ENCODE measurements at places on chromosomes 12 and 14.

DNA sequence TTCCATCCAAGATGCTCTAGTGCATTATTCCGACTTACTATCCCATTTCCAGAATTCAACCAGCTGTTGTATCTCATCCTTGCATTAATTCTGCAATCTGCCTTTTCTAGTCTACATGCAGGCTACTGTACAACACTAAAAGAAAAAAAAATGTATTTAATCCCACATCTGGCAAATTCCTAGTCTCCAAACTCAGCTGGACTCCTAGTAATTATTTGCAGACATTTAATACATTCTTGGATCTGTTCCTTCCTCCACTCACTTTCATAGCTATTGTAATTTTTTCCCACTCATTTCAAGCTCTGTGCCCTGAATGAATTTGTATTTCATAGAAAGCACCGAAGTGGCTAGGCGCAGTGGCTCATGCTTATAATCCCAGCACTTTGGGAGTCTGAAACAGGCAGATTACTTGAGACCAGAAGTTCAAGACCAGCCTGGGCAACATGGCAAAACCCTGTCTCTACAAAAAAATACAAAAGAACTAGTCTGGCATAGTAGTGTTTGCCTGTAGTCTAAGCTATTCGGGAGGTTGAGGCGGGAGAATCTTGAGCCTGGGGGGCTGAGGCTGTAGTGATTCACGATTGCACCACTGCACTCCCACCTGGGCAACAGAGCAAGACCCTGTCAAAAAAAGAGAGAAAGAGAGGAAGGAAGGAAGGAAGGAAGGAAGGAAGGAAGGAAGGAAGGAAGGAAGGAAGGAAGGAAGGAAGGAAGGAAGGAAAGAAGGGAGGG, 39.5 kb upstream of the YAF2 start:
- peaks cover 4% of the 10 kb centered on the region for H3K27me3 ChIP-seq
- no peak overlapping the region for H3K27ac ChIP-seq
- no peaks in the 10 kb centered on the region for H3K36me3 ChIP-seq
- no peak for DNase-seq
- H3K4me3 ChIP-seq = no peak overlapping the region
- H3K4me1 ChIP-seq = no peaks in the 10 kb centered on the region

DNA sequence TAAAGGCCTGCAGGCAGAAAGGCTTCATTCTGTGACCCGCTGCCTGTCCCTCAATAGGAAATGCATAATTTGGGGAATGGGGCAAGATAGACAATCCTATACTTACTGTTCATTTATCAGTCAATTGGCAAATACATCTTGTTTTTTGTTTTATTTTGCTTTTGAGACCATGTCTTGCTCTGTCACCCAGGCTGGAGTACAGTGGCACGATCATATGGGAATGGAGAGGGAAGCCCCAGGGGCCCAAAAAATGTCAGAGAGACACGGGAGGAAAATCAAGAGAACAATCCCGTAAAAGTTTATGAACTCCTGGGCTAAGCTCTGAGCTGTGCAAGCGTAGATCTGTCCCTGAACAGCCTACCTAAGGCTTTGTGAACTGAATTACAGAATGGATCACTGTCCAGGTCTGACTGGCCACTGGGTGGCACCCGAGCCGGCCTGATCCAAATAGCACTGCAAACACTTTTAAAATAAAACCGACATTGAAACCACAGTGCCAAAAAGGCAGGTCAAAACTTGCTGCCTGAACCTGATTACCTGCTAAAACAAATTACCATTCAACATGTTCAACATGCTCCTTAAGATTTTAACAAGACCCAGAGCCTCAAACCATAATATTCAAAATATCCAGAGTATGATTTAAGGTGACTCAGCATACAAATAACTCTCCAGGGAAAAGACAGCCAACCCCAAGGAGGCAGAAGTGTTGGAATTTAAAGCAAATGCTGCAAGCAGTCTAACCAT, 11.8 kb downstream of the COPS7A start:
- peaks cover 18% of the 10 kb centered on the region for H3K4me1 ChIP-seq
- peak overlapping the region; percentile 84 for H3K27ac ChIP-seq
- H3K27me3 ChIP-seq = no peaks in the 10 kb centered on the region
- H3K4me3 ChIP-seq = no peak overlapping the region

GRCh38 chr14:68141281-68142088, 321.9 kb downstream of the RAD51B start:
- no peaks in the 10 kb centered on the region for H3K36me3 ChIP-seq
- no peak overlapping the region for H3K4me3 ChIP-seq
- H3K4me1 ChIP-seq = peaks cover 95% of the 10 kb centered on the region
- no peaks in the 10 kb centered on the region for H3K27me3 ChIP-seq
- DNase-seq = no peak
- peak overlapping the region; percentile 97 for H3K27ac ChIP-seq

- peaks cover 56% of the 10 kb centered on the region for H3K4me1 ChIP-seq
- H3K27ac ChIP-seq = peak overlapping the region; percentile 45
Measured at GRCh38 chr14:103716091-103716801, 636 bp downstream of the ZFYVE21 start.

DNA sequence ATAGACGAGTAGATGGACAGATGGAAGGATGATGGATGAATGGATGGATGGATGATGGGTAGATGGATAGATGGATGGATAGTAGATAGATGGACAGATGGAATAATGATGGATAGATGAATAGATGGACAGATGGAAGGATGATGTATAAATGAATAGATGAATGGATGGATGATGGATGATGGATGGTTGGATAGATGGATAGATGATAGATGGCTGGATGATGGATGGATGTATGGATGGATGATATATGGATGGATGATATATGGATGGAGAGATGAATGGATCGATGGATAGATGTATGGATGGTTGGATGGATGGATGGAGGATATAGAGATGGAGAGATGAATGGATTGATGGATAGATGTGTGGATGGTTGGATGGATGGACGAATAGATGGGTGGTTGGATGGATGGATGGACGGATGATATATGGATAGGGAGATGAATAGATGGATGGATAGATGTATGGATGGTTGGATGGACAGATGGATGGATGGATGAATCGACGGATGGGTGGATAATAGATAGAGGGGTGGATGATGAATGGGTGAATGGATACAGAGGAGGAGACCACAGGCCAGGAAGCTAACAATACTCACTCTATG, 19.3 kb downstream of the TRPV4 start:
- H3K4me1 ChIP-seq = peaks cover 4% of the 10 kb centered on the region
- no peaks in the 10 kb centered on the region for H3K27me3 ChIP-seq
- no peak overlapping the region for H3K27ac ChIP-seq
- DNase-seq = no peak
- peaks cover 2% of the 10 kb centered on the region for H3K36me3 ChIP-seq

DNA sequence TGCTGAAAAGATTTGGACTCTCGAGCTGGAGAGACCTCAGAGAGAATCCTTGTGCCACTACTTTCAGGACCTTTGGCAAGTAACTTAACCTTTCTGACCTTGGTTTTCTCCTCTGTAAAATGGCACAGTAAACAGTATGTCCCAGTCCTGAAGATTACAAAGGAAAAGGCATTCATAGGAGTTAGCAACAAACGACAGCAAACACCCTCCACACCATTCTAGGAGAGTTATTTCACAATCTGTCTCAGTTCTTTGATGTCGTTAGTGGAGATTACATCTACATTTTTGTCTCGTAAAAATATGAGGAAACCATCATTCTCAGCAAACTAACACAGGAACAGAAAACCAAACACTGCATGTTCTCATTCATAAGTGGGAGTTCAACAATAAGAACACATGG, 205.7 kb downstream of the ITPR2 start:
- no peak overlapping the region for H3K27ac ChIP-seq
- H3K27me3 ChIP-seq = no peaks in the 10 kb centered on the region
- H3K4me1 ChIP-seq = peaks cover 13% of the 10 kb centered on the region
- no peaks in the 10 kb centered on the region for H3K36me3 ChIP-seq
- DNase-seq = no peak

- H3K27ac ChIP-seq = no peak overlapping the region
- DNase-seq = no peak
- H3K27me3 ChIP-seq = no peaks in the 10 kb centered on the region
- H3K4me3 ChIP-seq = no peak overlapping the region
Measured at GRCh38 chr14:49017447-49017846, 568.7 kb downstream of the RPS29 start.

DNA sequence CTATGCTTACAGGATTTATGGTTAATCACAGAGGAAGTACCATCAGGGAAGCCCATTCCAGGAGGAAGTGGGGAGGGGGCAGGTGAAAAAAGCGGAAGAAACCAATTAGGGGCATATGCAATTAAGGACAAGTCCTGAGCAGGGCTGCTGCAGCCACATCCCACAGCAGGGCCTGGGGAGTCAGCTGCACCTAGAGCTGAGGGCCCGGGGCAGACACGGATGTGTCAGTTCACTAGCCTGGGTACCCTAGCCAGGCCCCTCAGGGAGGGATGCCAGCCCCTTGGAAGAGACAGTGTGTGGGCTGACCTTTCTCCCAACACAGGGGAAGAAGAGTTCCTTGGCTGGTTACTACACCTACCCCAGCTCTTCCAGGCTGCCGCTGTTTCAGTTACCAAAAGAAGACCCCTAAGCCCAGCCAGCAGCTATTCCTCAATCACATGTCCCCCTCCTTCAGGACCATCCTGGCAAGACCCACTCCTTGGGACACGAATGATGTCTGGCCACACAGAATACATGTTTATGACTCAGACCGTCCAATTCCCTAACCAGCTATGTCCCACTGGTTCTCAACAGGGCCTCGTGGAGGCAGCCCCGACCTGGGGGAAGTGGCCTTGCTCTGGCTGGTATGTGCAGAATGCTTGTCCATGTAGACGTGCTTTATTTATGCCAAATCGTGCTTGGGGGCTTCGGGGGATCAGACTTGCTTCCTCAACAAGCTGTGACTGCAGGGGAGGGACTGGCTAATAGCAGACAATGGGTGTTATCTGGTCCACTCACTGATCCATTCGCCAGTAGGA, 133.7 kb upstream of the RTL1 start:
- no peak overlapping the region for H3K27ac ChIP-seq
- peaks cover 3% of the 10 kb centered on the region for H3K4me1 ChIP-seq
- H3K27me3 ChIP-seq = no peaks in the 10 kb centered on the region
- H3K4me3 ChIP-seq = no peak overlapping the region
- no peaks in the 10 kb centered on the region for H3K36me3 ChIP-seq

DNA sequence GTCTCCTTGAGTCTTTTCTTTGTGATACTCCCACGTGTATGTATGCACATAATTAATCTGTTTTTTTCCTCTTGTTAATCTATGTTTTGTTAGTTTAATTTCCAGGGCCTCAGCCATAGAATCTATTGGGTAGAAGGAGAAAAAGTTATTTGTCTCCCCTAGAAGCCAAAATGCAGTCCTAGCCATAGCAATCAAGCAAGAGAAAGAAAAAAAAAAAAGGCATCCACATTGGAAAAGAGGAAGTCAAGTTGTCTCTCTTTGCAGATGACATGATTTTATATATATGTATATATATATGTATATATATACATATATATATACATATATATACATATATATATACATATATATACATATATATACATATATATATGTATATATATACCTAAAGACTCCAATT, 25.4 kb upstream of the ETV6 start:
- H3K4me1 ChIP-seq = peaks cover 9% of the 10 kb centered on the region
- H3K4me3 ChIP-seq = no peak overlapping the region
- no peak overlapping the region for H3K27ac ChIP-seq
- no peaks in the 10 kb centered on the region for H3K36me3 ChIP-seq

- H3K27ac ChIP-seq = peak overlapping the region; percentile 99
- DNase-seq = no peak
- H3K4me1 ChIP-seq = peaks cover 59% of the 10 kb centered on the region
- peaks cover 23% of the 10 kb centered on the region for H3K36me3 ChIP-seq
- H3K27me3 ChIP-seq = no peaks in the 10 kb centered on the region
- H3K4me3 ChIP-seq = no peak overlapping the region
Measured at GRCh38 chr12:6538420-6539313, 4.3 kb downstream of the GAPDH start.

- peaks cover 34% of the 10 kb centered on the region for H3K4me1 ChIP-seq
- no peak for DNase-seq
- H3K27ac ChIP-seq = peak overlapping the region; percentile 2
- H3K36me3 ChIP-seq = no peaks in the 10 kb centered on the region
- no peaks in the 10 kb centered on the region for H3K27me3 ChIP-seq
- H3K4me3 ChIP-seq = no peak overlapping the region
Measured at GRCh38 chr14:92549859-92550230, 36.3 kb downstream of the RIN3 start.

DNA sequence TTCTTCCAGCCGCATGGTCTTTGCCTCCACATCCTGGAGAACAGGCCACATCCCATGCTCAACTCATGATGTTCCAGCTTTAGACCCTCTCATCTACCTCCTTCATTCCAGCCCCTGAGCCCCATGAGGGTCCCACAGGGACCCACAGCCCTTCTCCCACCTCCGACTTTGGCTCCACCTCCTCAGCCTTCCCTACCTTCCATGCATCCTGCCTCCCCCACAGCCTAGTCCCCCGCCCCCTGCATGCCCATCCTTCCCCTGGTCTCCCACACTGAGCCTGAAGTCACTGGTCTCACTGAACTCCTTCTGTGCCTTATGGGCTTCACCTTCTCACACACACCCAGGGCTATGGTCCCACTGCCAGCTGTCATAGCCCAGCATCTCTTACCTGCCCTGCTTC, 9.8 kb downstream of the RAPGEF3 start:
- H3K4me3 ChIP-seq = no peak overlapping the region
- H3K27me3 ChIP-seq = peaks cover 29% of the 10 kb centered on the region
- no peak for DNase-seq
- H3K36me3 ChIP-seq = no peaks in the 10 kb centered on the region

DNA sequence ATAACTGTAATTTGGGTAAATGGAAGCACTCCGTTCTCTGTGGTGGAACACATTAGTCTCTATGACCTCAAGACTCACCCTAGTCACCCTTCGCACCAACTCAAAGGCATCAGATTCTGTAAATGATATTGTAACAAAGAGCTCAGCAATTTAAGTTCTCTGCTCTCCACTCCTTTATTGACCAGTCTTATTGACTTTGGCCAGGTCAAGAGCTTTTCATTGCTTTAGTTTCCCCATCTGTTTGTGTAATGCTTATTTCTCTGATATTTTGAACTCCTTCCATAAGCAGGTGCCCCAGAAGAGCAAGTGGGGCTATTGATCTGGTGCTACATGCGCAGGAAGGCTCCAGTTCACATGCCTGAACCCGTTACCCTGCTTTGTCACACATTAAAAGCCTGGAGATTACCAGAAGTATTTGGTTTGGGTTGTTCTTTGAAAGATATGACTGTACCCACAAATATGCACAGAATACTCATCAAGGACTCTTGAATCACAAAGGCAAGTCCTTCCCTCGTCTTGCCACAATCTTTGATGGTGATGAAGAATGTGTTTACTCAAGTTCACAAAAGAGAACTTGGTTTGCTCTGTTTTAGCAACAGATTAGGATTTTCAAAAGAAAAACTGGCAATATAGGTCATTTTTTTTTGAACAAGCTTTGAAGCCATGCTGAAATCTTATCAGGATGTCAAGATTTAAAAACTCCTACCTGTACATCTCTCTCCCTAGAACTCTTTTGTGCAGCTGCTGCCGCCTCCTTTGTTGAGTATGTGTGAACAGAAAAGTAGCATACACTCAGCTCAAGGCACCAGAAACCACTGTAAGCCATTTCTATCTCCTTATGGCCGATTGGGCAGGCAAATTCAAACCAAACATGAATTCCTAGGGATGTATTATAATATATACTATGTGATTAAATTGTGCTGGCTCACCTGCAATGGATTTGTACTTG, 193.9 kb downstream of the BCAT1 start:
- H3K36me3 ChIP-seq = no peaks in the 10 kb centered on the region
- H3K4me1 ChIP-seq = peaks cover 66% of the 10 kb centered on the region
- no peak for DNase-seq
- H3K27me3 ChIP-seq = no peaks in the 10 kb centered on the region
- H3K4me3 ChIP-seq = no peak overlapping the region
- no peak overlapping the region for H3K27ac ChIP-seq

- no peak overlapping the region for H3K4me3 ChIP-seq
- peak; percentile 22 for DNase-seq
- H3K27ac ChIP-seq = no peak overlapping the region
- peaks cover 2% of the 10 kb centered on the region for H3K36me3 ChIP-seq
Measured at GRCh38 chr12:113050795-113051194, 5.7 kb upstream of the DTX1 start.
